ENCODE measurements at places on chromosomes 12 and 14.

DNA sequence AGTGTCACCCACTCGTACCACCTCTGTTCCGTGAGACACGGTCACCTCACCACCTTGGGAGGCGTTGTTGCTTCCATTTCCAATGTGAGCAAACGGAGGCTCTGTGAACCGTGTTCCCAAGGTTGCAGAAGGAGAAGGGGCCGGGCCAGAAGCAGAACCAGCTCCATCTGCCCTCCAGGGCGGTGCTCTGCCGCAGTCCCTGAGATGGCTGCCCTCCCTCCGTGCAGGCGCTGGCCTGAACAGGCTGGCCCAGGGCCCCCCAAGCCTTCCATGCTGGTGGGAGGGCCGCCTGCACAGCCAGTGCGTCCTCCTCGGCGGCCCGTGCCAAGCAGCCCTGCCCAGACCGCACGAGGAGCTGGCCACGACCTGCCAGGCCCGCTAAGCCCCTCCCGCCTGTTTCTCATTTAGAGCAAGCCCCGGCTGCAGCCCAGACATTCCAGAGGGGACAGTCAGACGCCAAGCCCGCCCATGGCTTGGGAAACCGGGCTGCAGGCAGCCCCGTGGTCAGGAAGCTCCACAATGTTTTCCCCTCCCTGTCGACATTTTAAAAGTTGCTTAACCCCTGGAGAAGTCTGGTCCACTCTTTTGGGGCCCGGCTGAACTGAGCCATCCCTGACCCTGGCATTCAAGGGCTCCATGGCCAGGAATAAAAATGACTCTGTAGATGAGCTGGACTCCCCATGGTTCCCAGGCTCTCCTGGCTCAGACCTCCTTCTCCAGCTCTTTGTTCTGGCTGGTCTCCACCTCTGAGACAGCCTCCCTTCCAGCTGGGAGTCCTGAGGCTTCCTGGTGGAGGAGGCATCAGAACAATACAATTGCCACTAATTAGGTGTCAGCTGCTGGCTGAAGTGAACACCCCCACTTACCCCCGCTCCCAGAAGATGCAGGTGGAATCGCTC is 236.0 kb downstream of the BCL11B start:
- peak; percentile 66 for DNase-seq

DNA sequence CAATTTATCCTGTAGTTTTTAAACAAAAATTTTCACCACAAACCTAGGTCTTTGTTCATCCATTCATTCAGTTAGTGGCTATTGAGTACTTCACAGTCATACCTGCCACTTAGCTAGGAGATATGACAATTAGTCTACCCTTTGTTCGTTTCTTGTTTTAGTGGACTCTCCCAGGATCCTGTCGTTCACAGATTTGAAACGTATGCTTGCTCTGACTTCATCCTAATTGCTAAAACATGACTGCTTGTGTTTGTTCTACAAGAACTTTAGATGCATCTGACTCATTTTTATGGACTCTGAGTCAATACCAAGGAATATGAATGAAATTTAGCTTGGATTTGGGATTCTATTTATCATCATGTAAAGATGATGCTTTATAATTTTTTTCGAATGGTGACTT is 69.5 kb downstream of the TBC1D30 start:
- DNase-seq: peak; percentile 63

DNA sequence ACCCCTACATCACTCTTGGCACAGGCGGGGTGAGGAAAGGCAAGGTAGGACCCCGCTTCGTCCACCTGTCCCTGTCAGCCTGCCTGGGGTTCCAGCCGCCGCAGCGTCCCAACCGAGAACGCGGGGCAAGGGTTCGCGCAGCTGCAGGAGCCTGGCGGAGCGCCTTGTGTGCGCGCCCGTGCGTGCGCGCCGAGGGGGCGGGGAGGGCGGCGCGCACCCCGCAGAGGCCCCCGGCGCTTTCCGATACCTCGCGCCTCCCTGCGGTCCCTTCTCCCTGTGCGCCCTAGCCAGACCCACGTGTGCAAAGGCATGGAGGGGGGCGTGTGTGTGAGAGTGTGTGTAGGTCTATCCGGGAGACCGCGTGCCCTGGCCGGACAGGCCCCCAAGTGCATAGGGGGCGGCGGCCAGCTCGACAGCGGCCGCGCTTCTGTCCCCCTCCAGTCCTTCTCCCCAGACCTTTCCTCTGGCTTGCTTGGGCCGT is 122.4 kb downstream of the TSPAN9 start:
- no peak for DNase-seq

- no peak for DNase-seq
These were observed 186.2 kb downstream of the NEDD1 start for GRCh38 chr12:97093187-97093683.

DNA sequence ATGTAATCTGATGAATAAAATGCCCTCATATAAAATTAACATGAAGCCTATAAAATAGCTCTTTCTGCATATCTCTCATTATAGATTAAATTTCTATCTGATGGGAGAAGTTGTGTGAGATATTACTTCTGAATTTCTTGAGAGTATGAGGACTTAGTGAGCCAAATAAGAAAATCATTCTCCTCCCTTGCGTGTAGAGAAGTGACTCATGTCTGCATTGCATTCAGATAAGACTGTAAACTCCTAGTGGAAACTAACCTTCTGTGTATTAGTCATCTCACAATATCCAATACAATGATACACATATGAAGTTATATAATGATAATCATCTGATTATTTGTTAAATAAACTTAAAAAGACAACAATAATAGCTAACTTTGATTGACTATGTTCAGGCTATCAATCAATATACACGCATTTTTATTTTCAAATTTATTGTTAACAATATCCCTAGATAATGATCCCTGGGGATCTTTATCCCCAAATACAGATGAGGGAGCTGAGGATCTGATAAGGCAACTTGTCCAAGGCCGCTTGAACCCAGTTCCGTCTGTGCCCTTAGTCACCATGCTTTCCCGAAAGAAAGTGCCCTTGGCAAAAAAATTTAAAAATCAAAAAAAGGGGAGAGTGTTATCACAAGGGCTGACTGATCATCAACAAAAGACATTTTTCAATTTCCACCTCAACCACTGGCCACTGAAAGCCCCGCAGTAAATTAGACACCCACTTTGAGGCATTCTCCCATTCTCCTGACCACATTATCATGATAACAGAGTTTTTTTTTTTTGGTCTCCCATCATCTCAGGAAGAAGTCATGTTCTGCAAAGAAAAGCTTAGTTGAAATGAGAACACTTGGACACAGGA is 189.2 kb upstream of the RASSF8 start:
- peak; percentile 57 for DNase-seq

All from skeletal muscle cell (primary cell).